Gastrocnemius medialis (tissue), 4 donors: ENCODE measurements at places on chromosomes 5 and 9. TPM values are rescaled to one million over a fixed set of nuclear protein-coding genes. Genes with fewer than 3 reads are reported as not detected.

The KIF24 gene
- total RNA-seq: 0.68 TPM

The ZNG1F gene
- total RNA-seq: 3.2 TPM

The PCDHGA6 gene
- total RNA-seq: 1.6 TPM

The PLAA gene
- total RNA-seq: 72.5 TPM

The ELOVL7 gene
- total RNA-seq: 1.0 TPM

The PCDHA1 gene
- not detected for total RNA-seq

The C5 gene
- total RNA-seq: 2.4 TPM

The PDGFRB gene
- total RNA-seq: 58.4 TPM

The PHF24 gene
- not detected for total RNA-seq

The EIF4E1B gene
- total RNA-seq: not detected

The OLFML2A gene
- 48.0 TPM for total RNA-seq

The ANKRD18B gene
- 0.22 TPM for total RNA-seq

The GALNT10 gene
- 6.5 TPM for total RNA-seq

The PPP2R2B gene
- total RNA-seq: 0.04 TPM

The PCDHB3 gene
- total RNA-seq: not detected
